ENCODE measurements at places on chromosomes 2 and 18.

DNA sequence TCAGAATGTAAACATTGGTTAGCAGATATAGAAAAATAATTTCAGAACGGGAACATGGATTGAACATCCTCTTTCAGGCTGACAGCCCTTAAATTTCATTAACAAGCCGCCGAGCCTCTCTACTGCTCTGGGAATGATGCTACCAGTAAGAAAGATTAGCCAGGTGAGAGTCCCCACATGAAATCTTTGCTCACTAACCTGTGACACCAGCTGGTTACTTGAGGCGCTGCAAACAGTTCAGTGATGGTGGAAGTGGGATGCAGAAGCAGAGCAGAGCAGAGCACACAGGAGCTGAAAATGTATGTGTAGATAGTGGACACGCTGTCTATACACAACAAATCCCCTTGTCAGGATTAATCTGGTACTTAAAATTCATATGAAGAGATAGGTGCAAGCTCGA, 721.1 kb downstream of the DPP10 start:
- no peak for DNase-seq

GRCh38 chr2:159939946-159940345, 122.5 kb downstream of the PLA2R1 start:
- DNase-seq: no peak

DNA sequence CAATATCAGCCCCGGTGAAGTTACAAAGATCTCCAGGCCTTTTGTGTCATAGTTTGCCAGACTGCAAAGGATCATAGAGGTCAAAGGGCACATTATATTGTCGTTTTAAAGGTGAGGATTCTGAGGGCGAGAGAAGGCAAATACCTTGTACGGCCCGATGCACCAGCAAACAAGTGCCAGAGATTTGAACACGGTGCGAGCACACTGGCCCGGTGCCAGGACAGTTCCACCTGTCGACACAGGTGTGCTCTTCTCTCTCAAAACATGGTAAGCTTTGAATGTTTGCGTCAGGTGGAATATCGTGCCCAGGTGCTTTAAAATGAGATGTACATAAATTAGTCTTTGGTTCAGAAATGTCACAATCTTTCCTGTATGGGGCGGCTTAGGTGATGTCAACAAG, 776.1 kb upstream of the ID2 start:
- DNase-seq: no peak

DNA sequence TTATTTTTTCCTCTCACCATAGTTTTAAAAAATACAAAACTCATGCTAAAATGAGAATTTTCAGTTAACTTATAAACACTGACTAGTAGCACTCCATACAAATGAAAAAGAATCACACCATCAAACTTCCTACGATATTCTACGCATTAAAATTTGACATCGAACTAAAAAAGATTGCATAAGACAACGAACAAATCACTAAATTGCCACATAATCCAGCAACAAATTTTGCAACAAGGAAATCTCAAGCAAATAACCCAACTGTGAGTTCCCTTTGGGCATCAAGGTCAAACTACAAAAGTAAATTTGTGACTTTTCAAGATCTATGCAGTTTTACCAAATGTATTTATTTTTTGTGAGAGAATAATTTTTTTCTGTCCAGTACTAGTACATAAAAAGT, 1.5 kb downstream of the MAP3K2 start:
- DNase-seq: no peak

GRCh38 chr2:129465045-129465444, 514.4 kb upstream of the RAB6C start:
- no peak for DNase-seq

DNA sequence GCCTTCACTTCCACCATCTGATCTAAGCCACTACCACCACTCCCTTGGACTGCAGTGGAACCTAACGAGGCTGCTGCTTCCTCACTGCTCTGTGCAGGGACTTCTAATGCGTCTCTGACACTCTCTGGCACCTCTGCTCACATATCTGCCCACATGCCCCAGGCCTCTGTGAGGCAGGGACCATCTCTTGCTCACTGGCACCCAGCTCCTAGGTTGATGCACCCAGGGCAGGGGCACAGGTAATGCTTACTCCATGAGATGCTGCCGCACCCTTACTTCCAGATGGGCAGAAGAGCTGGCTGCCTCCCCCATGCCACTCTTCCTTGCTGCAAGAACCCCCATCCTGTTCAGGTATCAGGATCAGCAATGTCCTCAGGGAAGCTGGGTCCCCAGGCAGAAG, 294.0 kb upstream of the HS6ST1 start:
- no peak for DNase-seq

DNA sequence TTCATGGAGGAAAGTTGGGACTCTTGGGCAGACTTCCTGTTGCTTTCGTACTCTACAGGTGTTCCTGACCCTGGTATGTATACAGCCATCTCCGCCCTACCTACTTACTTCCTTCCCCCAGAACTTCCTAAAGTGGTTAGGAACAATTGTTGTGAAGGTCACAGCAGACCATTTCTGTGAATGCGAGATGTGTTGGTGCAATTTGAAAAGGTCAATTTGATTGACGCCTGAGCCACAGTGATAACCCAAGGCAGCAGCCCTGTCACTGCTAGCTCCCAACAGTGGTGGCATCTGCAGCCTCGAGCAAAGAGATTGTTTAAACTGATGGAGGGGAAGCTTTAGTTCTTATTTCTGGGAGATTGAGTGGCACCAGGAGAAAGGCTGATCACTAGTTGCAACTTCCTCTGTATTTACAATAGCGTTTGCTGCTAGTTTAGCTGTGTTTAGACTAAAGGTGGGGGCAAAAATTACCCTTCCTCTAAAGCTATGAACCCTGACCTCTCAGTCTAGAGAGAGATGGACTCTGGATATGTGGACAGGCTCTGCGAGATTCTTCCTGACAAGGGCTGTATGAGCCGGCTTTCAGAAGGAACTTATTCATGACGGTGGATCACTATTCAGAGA, 78.3 kb upstream of the MAP4K3 start:
- no peak for DNase-seq

DNA sequence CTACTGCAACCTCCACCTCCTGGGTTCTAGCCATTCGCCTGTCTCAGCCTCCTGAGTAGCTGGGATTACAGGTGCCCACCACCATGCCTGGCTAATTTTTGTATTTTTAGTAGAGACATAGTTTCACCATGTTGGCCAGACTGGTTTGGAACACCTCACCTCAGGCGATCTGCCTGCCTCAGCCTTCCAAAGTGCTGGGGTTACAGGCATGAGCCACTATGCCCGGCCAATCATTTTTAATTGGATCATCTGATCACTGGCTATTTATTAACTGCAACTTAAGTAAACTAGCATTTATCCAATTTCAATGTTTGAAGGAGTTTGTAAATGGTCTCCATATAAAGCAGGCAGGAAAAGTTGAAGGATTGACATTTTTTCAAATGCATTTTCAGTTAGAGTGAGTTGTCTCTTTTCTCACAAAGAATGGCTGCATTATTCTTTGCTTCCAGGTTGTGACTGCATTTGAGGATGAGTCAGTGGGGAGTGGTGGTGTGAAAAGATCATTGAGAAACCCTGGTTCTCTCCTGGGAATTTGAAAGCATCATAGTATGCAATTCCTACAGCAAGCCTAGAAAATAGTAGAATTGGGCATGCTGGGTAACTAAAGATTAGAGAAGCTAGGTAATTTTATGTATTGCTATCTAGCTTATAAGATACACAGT, 431.1 kb upstream of the ZEB2 start:
- no peak for DNase-seq

Measured in activated CD4-positive, alpha-beta T cell treated with anti-CD3 and anti-CD28 coated beads for 1 hour (primary cell).